Brain pericyte (primary cell): ENCODE measurements at places on chromosomes 12 and 14.

DNA sequence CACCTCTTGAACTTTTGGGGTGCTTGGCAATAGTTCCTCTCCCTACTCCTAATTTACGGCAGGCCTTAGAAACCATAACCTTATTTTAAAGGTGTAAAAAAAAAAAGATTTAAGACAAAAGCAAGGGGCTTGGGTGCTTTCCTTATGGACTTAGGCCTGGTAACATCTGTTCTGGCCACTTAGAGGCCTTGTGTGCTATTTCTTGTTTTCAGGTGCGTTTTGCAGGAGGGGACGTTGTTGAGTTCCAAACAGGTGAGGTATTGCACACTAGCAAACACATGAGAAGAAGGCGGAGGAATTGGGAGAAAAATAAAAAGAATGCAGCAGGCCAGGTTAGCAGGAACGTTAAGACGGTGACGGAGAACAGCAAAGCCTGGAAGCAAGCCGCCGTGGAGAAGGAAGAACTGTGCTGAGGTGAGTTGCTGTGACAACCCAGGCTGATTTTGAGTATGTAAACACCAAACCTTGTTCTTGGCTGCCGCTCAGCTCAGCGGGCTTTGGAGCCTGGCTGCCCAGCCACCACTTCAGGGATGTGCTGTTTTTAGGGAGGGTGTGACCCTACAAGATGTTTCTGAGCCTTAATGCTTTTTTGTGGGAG is 17.3 kb downstream of the EMG1 start:
- no peak for DNase-seq

- DNase-seq, result no peak
These were observed 16.7 kb downstream of the PPP1R13B start for GRCh38 chr14:103830511-103831270.

DNA sequence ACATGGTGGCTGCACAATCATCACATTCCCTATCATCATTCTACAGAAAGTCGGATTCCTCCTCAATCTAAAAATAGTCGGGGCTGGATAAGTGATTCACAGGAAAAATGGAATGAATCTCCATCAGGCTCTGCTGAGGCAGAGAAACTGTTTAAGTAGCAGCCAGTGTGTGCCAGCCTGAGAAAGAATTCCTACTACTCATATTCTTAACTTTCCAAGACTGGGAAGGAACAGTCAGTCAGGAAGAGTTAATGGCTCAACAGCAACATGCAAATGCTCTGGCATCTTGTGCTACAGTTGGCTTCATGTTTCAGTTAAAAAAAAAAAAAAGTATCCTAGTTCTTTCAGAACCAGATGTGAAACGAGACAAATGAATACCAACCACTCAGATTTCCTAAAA is 187.0 kb downstream of the GRIP1 start:
- DNase-seq, result no peak

GRCh38 chr14:59338761-59339160 is 126.4 kb downstream of the GPR135 start:
- DNase-seq, result no peak

DNA sequence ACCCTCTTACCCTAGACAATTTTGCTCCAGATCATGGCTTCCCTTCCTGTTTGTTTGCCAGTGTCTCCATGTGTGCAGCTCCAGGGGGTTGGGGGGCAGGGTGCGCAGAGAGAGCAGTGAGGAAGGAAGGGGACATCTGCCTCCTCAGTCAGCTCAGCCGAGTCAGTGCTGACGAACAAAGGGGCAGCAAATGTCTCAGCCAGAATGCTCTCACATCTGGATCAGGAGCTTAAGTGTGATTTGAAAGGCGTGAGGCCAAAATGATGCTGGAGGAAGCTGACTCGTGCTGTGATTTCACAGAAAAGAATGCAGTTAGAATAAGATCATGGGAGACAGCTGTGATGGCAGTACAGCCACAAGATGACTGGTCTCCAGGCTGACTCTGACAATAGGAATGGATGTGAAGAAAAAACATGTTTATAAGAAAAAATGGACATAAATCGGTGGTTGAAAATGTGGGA is 27.1 kb upstream of the CDK17 start:
- DNase-seq, result peak; percentile 99

- no peak for DNase-seq
These were observed 38.0 kb downstream of the PTGER2 start for GRCh38 chr14:52352061-52352491.

- no peak for DNase-seq
These were observed 36.0 kb downstream of the GCH1 start for GRCh38 chr14:54866588-54866987.

DNA sequence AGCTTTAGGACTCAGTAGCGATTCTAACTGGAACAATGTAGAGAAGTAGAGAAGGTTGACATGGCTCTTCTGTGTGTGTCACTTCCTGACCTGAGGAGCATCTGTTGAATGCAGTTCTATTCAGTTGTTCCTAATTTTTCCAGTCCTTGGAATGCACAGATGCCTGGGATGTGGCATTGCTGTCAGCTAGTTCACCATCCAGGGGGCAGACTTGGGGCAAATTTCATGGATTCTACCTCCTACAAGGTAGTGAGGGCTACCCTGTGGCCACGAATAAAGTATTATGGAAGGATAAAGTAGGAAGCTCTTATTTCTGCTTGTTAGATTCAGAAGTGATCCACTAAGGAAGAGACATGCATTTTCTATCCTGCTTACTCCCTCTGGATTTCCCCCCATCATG is 74.4 kb upstream of the GPATCH2L start:
- DNase-seq, result no peak

DNA sequence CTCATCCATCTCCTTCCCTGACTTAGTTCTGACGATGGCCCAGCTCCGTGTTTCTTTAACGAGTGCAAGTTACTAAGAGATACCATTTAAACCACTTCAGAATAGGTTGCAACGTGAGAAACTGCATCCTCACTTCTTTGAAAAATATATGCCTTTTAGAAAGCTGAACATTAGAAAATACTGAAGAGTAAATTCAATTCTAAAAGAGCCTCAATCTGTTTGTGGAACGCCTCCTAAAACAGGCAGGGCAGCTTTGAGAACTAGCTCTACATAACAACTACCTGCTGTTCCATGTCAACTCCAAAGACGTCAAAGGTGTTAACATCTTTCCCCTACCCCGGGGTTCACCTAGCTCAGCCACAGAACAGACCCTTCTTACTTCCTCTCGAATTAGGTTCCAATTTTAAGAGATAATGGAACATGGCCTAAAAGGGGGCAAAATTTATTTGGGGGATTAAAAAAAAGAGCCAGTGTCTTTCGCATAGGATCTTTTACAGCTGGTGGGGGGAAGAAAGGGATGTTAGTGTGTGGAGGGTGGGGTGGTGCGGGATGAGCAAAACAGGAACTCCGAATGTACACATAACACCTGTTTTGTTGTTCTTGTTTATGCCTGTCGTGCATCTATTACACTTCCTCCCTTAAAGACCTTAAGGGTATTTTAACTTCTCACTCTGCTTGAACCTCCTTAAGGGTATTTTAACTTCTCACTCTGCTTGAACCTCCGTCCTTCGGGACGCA is 3.3 kb downstream of the BHLHE41 start:
- DNase-seq, result no peak

DNA sequence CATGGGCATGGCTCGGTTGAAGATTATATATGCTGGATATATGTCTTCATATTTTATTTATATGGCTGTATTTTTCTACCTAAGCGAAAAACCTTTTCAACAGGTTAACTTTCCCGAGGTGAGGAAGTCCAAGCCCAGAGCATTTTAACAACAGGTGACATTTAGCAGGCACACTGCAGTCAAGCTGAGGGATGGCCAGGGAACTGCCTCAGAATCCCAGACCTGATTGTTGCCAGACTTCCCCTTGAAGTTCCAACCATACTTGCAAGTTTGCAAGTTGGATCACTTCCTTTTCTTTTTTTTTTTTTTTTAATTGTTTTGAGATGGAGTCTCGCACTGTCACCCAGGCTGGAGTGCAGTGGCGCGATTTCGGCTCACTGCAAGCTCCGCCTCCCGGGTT is 166.0 kb upstream of the FRMD6 start:
- no peak for DNase-seq

GRCh38 chr12:84397263-84397662 is 515.3 kb downstream of the SLC6A15 start:
- no peak for DNase-seq

- DNase-seq, result no peak
These were observed 505.0 kb upstream of the FLRT2 start for GRCh38 chr14:85024931-85025330.

- DNase-seq, result no peak
These were observed 14.3 kb upstream of the KRT73 start for GRCh38 chr12:52632656-52633055.

DNA sequence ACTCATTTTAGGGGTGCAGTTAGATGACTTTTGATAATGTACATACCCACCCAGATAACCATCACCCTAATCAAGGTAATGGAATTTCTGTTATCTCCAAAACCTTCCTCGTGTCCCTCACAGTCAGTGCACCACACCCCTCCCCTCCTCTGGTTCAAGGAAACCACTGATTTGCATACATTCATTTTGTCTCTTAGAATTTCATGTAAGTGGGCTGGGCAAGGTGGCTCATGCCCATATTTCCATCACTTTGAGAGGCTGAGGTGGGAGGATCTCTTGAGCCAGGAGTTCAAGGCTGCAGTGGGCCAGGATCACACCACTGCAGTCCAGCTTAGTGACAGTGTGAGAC is 15.7 kb downstream of the ADIPOR2 start:
- DNase-seq, result no peak

DNA sequence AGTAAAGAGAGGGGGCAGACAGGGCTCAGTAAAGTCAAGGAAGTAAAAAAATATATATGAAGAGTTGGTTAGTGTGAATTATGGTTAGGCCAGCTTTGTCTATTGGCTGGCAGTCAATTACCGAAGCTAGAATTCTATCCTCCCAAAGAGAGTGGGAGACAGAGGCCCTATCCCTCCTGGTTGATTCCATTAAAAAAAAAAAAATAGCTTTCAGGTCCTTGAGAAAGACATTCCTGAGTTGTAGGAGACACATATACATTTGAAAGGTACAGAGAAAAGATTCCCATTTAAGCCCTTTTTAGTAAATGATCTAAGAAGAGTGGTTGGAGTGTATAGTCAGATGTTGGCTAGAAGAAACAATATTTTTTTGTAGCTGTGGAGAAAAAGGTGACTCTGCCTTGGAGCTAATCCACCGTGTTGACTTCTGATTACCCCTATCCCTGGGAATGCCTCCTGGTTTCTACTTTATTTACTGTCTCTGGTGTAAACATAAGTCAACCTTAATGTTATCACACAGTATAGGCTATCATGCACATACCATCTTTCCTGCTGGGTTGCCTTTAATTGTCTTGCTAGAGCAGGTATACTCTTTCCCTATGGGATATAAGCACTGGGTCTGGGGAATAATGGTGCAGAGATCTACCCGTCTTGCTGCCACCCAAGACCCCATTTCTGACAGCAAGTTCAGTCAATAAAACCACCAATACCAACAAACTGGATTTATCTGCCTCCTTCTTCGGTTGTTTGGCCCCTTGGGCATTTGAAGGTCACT is 859.9 kb upstream of the ATXN7L3B start:
- no peak for DNase-seq

DNA sequence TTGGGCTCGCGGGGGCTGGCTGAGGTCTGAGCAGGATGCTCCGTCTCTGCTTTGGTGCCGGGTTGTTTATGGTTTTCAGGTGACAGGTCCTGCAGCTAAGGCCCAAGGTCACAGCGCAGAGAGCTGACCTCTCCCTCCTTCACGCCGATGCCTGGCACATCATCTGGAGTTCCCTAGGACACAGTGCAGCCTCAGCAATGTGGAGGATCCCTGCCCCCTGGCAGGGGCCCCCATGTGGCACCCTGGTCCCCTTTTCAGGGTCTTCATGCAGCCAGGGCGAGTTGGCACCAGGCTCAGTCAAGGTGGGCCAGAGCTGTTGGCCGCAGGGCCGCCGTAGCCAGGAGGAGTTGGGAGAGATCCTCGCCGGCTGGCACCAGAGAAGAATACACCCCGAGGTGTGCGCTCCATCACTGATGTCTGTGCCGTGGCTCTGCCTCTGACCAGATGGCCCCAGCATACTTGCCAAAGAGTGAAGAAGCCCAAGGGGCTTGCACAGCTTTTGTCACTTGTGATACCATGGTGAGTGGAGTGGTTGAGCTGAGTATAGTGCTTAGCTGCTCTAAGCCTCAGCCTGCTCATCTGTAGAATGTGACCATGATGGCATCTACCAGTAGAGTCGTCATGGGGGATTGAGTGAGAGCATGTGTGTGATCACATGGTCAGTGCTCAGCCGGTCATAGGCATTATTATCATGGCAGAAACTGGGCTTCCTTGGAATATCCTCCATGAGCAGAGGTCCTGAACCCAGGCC is 11.0 kb downstream of the TPCN1 start:
- no peak for DNase-seq

DNA sequence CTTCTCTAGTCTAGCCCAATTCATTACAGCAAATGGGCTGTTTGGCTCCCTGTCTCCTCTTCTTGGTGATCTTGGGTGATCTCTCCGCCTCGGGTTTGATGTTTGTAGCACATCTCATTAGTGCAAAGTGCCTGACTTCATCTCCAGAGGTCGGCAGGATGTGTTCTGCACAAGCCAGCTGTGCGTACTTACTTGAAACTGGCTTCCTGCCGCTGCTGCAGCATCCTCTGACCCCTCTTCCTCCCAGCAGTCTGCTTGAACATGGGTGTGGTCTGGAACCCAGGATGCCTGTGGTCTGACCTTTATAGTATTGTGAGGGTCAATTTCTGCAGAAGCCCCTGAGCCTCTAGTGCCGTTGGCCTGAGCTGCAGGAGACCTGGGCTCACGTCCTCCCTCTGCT is 99.2 kb downstream of the BEGAIN start:
- no peak for DNase-seq

DNA sequence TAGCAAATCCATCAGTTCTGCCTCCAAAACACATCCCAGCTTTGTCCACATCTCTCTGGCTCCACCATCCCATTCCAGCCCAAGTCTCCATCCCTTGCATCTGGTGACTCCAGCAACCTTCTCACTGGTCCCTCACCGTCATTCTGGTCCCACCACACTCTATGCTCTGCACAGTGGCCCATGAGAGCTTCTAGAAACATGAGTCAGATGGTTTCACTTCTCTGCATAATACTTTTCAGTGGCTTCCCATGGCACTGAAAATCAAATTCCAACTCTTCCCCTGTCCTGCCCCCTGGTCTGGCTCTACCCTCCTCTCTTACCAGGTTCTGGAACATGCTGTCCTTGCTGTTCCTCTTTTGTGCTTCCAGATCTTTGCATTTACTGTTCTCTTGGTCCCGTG is 17.2 kb upstream of the C12orf76 start:
- DNase-seq, result no peak

DNA sequence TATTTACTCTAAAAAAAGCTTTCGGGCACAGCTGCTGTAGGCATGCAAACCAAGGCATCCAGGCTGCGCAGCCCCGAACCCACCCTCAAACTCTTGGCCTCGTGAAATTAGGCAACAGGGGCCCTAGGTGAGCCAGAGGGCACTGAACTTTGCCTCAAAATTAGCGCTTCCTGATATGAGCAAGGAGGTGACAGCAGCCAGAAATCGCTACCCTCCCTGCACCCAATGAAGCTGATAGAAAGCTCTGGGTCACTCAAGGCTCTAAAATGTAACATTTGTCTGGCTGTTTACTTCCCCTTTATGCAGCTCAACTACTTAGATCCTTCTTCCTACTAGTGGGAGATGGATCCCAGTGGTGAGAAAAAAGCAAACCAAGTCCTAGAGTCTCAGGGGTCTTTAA is 61.8 kb downstream of the PITPNM2 start:
- DNase-seq, result no peak

GRCh38 chr14:76773188-76773885 is 12.1 kb downstream of the VASH1 start:
- no peak for DNase-seq
